ENCODE measurements at places on chromosomes 3 and 15.

- no peak for DNase-seq
Measured at GRCh38 chr15:80183886-80184285, 31.1 kb downstream of the FAH start.

GRCh38 chr3:36557708-36558421 is 177.6 kb downstream of the STAC start:
- DNase-seq, result no peak

DNA sequence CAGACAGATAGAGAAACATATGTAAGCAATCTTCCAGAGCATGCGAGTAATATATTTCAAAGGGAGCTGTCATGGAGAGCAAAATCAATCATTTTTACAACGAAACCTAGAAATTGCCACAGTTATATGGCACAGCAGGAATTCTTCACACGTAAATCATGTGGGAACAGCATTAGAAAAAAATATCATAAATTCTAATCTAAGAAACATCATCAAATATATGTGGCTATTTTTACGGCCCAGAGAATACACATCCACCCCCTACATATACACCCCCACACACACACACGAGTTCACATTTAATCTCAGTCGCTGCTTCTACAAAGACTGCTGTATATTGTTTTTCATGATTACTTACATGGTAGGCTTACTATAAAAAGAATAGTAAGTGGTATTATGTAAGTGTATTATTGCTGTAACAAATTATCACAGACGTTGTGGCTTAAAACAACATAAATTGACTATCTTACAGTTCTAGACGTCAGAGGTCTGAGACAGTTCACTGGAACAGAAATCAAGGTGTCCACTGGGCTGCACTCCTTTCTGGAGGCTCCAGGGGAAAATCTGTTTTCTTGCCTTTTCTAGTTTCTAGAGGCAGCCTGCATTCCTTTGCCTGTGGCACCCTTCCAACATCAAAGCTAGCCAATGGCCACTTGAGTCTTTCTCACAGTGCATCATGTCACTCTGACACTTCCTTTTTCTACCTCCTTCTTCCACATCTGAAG is 363.3 kb downstream of the ULK4 start:
- no peak for DNase-seq

DNA sequence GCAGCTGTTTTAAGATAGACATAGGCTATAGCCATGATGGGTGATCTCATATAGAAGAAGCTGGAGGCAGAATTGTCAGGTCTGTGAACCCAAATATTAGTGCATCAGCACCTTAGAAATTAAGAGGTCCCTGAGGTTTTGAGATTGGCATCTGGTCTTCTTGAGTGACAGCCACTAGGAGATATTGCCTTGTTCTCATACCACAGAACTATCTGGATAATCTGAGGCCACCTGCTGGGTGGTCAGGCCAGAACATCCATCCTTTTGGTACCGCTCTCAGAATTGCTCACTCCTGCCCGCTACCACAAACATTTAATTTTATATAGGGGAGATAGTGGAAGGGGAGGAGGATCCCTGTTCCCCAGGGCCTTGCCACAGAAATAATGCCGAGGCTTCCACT is 210.6 kb upstream of the ZPLD1 start:
- DNase-seq, result no peak

GRCh38 chr3:60336061-60336460 is 915.2 kb downstream of the FHIT start:
- DNase-seq, result no peak

- DNase-seq, result no peak
Measured at GRCh38 chr15:58985443-58985842, 2.0 kb upstream of the RNF111 start.

DNA sequence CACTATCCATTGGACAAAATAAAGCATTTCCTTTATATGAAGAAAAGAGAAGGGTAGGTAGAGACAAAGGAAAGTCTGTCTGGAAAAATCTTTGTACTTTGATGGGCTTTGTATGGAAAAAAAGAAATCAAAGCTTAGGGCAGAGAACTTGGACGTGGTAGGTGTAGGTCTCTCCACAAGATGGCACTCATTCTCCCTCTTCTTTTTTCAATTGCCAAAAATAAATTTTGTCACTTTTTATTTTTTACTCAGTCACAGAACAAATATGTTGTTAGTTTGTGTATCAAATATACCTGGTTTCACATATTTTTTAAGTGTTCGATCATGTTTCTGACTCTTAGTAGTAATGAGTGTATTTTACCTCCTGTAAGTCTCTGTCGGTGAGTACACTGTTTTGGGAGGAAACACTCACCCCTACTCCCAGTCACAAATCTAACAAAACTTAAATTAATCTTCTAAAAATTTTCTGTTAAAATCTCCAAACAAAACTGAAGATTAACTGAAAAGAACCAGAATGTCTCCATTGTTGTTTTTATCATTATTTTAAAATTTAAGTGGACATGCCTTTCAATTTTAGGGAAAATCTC is 415.8 kb upstream of the GOLIM4 start:
- no peak for DNase-seq

GRCh38 chr3:182925330-182925943 is 54.9 kb downstream of the DCUN1D1 start:
- no peak for DNase-seq

DNA sequence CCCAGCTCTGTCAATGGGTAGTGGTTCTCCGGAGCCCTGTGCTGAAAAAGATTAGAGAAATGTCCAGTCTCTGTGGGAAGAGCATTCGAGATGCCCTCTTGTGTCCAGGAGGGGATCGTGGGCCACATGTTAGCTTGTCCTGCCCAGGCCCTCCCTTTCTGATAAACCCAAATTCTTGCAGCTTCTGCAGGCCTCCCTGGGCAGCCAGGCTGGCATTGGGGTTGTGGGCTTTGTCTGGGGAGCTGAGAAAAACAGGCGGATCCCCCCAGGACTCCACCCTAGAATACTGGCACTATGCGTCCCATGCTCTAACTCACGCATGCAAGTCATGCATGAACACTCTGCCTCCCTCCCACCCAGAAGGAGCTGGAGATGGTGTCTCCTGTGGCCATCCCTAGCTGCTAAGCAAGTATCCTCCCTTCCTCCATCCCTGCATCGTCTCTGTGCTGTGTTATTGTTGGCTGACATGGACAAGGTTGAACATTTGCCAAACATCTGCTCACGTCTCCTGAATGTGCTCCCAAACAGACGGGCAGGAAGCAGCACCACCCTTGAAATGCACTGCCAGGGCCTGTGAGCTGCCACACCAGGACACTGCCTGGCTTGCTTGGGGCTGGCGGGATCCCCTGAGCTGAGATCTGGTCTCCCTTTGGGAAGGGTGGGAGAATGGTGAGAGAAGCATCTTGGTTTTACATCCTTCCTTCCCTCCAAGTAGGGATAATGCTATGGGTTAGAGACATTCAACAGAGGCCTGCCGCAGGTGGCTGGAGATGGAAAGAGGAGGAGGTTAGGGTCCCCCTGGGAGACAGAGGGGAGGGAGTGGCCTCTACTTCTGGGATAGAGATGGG is 26.5 kb downstream of the CFAP161 start:
- DNase-seq, result no peak

GRCh38 chr3:124985349-124985748 is 50.8 kb upstream of the MUC13 start:
- DNase-seq, result no peak

- DNase-seq, result no peak
Measured at GRCh38 chr3:16633948-16634347, 28.7 kb upstream of the DAZL start.

DNA sequence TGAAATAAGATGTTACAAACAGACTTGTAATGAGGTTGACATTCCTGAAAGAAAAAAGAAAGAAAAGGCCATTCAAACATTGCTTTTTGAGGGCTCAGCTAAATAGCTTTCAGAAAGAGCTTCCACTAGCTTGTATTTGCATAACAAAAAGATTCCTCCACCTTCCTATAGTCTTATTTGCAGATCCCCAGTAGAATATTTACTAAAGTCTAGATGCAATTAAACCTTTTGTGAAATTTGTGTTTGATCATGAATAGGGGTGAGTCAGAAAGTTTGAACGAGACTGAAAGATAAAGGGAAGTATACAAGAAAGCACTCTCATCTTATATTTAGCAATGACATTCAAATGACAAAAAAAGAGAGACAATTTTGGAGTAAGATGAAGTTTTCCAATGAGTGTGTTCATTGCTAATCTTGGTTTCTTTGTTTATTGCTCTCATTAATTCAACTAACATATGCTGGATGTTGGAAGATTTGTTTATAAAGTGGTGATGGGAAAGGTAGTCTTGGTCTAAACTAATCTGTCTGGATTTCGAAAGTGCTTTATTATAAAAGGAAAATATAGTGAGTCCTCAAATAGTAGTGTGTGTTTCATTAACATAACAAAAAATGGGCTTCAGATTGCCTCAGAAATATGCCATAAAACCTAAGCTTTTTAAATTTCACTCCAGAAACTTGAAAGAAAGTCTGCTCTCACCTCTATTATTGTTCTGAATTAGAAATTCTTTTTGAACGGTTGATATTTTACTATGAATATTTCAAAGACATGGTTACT is 9.1 kb upstream of the CADPS start:
- no peak for DNase-seq

DNA sequence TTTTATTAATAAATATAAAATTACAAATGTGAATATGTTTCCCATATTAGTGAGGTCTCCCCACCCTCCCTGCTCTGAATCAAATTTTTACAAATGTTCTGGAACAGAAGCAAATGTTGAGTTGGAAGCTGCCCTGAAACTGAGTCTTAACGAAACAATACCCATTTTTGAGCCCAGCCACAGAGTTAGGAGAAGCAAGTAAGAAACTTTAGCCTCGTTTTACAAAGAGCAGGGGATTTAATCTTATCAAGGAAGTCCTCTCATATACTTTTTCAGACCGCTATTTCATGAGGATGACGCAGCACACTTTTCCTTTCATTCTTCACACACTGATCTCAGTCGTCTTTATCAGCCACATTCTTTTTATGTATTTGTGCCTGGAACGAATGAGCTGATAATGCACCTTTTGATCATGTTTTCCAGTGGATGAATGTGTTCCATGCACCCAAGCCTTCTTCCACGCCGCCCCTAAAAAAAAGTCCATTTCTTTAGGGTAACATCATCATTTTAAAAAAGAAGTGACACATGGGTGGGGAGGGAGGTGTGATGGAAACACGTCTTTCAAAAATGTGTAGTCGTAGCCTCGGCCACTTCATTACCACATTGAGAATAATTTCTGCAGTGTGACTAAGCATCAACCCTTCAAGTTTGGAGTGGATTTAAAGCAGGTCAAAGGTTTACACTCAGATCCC is 48.1 kb downstream of the SETMAR start:
- no peak for DNase-seq

DNA sequence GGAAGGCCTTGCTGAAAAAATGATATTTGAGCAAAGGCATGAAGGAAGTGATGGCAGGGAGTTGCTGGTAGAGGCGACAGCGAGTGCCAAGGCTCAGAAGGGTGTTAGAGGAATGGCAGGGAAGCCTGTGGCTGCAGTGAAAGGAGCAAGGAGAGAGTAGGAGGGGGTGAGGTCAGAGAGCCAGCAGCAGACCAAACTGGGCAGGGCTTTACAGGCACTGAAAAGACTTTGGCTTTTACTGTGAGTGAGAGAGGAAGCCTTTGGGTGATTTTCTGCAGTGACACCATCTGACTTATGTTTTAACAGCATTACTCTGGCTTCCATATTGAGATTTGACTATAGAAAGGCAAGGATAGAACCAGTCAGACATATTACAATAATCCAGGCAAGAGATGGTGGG is 11.4 kb downstream of the TICRR start:
- no peak for DNase-seq

DNA sequence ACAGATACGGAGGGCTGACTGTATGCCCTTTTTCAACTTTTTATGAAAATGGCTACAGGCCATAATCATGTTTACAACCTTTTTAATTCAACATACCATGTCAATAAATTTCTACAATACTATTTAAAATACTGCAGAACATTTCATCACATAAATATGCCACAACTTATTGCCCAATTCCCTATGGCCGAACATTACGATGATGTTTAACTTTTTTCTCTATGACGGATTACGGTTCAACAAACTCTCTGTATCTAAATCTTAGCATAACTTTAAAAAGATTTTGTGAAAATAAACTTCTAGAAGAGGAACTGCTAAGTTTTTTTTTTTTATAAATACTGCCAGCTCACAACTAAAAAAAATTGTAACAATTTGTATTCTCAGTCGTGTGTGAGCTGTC is 220.4 kb downstream of the OSBPL10 start:
- no peak for DNase-seq

DNA sequence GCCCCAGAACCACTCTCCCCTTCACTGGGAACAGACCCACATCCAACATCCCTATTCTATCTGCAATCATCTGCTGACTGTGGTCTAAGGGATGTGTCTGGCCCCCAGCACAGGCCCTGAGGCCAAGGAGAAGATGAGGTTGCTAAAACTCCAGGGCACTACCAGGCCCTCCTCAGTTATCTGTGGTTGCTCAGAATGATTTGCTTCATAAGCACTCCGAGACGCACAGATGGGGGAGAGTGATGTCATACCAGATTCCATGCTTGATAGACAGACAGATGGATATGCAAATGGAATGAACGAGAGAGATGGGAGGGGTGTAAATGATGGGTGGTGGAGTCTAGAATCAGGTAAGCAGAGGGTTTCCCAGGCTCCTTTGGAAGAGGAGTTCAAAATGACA is 57.8 kb downstream of the CEMIP start:
- no peak for DNase-seq

GRCh38 chr3:49276475-49277382 is at the start of gene C3orf62:
TSS of gene C3orf62 (minus strand) at chr3:49277232. CDS start at chr3:49276872, 360 bp downstream.
- DNase-seq, result no peak

- no peak for DNase-seq
Measured at GRCh38 chr3:87997298-87997697, 61.5 kb downstream of the CGGBP1 start.

- no peak for DNase-seq
Measured at GRCh38 chr15:90059208-90059985, 42.9 kb downstream of the IDH2 start.

DNA sequence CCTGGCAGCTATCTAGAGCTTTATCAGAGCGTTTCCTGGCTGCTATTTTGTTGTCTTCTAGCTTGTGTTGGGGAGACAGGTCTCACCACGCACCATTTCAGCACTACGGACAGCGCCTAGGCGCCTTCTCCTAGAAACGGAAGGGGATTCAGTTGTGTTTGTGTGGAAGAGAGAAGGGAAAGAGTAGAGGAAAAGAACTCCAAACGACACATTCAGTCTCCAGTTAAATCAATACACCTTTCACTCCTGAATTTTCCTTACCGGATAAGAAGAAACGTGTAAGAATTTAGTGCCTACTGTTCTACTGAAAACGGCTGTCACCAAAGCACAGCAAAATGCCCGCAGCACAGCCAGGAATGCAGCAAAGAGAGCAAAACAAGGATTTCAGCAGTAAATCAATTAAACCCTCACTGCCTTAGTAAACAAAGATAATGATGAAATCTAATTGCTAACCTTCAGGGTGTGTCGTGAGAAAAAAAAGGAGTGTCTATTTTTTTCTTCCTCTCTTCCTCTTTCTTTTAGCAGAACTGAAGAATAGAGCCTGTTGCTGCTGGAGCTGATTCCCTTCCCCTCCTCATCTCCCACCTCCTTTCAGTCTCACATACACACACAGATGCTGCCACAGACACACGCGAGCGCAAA is 412 bp upstream of the CTXN2 start:
- DNase-seq, result no peak
